Islet precursor cell (in vitro differentiated cells): ENCODE measurements at places on chromosomes 5 and 9.

DNA sequence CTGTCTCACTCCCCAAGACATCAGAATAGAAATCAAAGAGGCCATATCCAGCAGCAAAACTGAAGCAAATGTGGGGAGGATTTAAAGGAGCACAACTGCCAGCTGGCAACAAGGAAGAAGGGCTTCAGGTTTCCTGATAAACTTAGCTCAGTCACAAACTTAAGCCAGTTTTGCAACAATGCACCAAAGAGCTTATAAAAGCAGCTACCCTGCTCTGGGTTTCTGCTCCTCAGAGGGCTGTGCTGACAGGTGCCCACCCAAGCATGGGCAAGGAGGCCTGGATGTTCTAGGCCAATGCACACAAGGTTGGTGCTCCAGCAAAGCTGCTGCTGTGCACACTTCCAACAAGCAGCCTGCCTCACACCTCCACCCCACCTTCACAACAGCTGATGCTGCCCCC, 132.9 kb downstream of the SIL1 start:
- no peak for DNase-seq

DNA sequence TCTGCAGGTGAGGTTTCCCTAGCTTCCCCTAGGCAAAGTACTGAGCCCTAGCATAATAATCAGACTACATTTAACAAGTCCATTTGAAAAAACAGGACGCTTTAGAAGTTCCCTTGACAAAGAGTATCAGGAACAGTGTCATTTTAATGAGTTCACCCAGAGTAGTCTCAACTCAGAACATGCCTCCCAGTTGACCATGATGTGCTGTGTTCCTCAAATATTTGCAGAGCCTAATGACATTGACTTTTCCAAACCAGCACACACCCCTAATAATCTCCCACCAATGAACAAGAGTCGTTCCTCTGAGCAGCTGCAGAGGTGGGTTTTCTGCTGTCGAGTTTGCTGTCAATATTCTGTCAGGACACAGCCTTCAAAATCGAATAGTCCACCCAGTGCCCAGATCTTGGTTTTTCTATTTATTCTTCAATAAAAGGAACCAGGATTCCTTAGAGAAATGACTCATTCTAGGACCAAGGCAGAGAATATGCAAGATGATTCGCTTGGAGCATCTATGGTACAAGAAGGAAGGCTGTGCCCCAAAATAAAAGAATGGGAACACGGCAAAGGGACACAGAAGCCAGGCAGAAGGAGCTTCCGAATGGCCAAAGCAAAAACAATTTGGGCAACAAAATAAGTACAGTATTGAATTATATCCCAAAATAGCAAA, 57.6 kb downstream of the OTULIN start:
- no peak for DNase-seq

- DNase-seq, result no peak
Observed at GRCh38 chr5:80609692-80610091, 39.6 kb upstream of the ANKRD34B start.

DNA sequence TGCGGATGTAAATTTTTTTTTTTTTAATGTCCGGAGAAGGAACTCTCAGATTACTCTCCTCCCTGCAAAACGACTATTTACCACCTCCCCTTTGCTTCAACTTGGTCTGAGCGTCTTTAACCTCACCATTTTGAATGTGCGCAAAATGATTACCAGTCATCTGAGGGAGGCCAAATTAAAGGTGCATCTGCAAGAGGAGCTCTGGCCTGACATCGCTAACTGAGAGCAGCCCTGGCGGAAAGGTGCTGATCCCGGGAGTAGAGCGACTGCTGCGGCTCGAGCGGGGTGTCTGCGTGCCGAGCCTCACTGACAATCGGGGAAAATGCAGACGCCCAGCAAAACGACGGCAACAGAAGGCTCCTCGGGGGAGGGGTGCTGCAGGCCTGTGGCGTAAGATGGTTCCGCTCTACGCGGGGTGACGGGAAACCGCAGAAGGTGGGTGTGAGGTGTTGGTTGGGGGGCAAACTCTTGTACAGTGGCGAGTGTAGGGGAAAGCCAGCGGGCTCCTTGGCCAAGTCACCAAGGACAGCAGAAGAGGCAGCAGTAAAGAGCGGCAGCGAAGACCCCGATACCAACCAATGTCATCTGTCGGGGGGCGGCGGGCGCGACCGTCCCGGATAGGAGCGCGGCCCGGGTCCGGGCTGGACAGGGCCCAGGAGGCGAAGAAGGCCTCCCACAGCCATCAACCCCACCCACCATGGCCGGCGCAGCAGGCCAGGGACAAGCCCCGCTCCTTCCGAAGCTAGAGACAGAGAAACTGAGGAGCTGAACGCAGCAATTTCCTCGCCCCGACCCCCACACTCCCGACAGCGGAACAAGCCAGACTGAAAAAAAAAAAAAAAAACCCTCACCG, 557 bp downstream of the PJA2 start:
- peak; percentile 81 for DNase-seq

DNA sequence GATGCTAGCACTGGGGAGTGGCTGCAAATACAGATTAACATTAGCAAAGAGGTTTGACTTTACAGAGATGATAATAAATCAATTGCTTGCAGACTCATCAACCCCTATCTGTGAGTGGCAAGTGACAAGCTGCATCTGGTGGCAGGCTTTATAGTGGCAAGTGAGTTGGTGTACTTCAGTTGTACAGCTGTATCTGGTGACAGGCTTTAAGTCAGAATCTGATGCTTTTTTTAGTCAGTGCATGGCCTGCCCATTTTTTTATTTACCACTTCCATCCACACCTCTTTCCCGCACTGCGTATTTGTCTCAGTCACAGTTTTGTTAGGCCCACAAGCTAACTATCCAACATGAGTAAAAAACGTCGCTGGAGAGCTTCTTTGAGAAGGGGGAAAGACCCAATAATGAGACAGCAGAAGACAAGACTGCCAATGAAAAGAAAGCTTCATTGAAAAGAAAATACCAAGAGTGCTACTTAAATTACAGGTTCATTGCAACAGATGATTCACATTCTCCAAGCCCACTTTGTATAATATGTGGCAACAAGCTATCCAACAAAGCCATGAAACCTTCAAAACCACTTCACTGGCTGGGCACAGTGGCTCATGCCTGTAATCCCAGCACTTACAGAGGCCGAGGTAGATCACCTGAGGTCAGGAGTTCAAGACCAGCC, 23.1 kb downstream of the ANP32B start:
- no peak for DNase-seq

DNA sequence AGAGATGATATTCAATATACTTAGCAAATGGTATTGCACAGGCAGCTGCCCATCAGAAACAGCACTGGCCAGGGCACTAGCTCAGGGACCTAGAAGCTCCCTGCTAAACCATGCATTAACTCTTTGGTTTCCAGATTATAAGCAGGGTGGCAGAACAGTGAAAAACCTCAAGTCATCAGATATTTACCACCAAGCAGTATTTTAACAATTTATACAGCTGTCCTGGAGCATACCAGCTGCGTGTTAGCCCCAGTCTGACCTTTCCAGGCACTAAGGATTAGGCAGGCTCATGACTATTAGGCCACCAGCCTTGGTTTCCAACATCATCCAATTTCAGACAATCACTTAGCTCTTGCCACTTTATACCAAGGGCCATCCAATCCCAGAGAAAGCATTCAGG, 326.5 kb downstream of the CAAP1 start:
- no peak for DNase-seq

DNA sequence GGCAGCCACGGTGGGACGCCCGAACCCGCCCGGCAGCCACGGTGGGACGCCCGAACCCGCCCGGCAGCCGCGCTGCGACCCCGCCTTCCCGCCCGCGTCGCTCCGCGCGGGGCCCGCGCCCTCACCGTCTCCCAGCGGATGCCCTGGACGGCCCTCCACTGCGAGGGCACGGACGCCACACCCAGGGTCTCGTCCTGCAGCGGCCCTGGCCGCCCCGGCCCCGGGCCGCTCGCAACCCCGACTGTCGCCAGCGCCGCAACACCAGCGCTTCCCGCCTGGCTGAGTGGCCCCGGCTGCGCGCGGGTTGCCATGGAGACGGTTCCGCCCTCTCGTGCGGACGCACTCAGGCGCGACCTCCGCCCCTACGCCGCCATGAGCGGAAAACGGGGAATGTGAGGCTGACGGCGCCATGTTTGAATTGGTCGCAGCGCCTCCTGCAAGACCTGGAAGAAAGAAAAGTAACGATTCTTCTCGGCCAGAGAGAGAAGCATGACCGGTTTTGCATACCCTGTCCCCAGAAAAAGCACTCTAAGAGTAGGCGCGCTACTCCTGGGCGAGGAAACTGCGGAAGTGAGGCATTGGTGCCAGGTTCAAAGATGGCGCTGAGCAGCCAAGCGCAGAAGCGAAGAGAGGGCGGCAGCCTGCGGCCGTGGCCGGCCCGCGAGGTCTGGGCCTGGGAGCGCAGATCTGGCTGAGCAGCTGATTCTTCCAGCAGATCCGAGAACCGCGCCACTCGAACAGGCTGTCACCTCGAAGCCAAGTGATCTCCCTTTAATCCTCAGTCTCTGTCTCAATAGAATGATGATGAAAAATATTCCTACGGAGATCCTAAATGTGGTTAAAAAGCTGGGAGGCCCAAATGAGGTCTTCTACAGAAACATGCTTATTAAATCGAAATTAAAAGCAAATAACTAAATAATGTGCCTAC, at the start of gene DYNC2I2:
Gene DYNC2I2, minus strand, starts transcription at position 432 of the 928 bp plus-strand sequence. Its CDS starts 121 bp downstream, at position 311.
- DNase-seq, result peak; percentile 96

DNA sequence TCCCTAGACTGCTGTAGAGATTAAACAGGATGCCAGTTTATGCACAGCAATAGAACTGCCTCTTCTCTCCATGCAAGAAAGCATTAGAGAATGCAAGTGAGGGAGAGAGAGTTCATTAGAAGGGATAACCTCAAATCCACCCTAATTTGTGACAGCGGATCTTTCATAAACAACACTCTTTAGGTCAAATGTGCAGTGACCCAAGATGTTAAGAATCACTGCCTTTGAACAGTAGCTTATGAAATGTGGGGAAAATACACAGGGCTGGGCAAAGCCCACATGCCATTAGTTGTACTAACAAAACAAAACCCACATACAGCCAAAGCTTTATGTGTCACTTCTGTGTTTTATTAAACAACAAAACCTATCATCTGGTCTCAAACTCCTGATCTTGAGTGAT, 36.2 kb upstream of the POU4F3 start:
- DNase-seq, result no peak

DNA sequence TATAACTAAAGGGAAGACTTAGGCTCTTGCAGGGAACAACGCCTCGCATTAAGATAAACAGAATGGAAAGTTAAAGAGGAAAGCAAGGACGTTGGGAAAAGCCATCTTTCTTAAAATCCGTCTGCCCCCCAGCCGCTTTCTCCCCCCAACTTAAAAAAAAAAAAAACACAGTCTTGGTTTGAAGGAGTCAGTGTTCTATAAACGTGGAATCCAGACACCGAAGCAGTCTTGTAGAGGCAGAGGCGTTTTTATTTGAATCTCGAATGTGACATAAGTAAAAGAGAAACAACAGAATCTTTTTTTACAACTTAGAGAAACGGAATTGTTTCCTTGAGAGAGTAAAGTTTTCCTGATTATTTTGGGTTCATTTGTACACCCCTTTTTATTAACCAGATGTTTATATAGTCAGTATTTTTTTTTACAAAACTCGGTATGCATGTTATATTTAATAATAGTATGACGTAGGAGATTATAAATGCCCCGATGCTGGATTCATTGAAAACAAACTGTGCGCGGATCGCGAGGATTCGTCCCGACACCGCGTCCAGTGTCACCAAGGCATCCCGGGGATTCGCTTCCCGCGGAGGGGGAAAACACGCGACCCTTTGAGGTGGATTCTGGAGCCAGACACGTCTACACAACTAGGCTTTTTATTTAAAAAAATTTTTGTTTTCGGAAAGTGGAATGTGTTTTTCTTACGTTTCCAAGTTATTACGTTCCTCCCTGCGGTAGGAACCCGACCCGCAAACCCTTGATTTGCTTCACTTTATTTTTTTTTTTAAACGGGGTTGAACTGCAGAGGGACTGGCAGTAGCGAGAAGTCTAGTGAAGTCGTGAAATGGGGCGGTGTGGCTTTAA, 6.7 kb downstream of the PTCH1 start:
- DNase-seq, result no peak

- DNase-seq, result peak; percentile 74
Observed at GRCh38 chr5:69493396-69494133, 975 bp downstream of the OCLN start.

DNA sequence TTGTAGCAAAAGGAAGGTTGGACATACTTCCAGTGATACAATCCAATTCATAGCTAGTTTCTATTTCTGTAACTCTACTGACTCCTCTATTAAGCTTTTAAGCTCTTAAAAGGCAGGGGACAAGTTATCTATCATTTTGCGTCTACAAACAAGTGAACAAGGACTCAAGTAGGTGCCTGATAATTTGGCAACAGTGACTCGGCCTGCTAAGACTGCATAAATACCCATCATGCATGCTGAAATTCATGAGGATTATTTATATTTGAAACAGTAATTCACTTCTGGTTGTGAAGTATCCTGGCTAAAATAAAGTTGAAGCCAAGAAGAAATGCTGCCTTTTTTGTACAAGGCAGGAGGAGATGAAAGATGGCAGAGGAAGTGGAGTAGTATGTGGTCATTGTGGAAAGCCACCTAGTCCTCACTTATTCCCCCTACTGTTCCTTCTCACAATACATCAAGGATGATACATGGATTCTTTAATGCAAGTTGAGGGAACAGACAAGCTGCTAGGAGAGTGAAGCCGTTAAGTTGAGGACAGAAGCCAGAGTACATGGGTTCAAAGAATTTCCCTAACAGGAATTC, 74.0 kb downstream of the MRPS27 start:
- DNase-seq, result no peak

DNA sequence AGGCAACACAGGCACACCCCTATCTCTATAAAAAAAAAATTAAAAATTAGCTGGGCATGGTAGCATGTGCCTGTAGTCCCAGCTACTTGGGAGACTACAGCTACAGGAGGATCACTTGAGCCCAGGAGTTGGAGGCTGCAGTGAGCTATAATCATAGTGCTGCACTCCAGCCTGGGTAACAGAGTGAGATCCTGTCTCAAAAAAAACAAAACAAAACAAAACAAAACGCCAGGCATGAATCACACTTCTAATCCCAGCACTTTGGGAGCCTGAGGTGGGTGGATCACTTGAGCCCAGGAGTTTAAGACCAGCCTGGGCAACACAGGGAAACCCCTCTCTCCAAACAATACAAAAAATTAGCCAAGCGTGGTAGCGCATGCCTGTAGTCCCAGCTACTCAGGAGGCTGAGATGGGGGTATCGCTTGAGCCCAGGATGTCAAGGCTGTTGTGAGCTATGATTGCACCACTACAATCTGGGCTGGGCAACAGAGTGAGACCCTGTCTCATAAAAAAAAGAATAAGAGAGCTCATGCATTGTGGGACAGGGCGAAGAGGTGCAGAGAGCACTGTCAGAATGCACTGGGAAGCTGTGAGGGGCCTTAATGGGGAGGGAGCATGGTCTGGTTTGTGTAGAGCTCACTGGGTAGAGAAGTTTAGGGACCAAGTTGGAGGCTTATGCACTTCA, 8.4 kb upstream of the SAP30L start:
- DNase-seq, result no peak
